ENCODE measurements at places on chromosomes 1 and 21. TPM values are rescaled to one million over a fixed set of nuclear protein-coding genes. Genes with fewer than 3 reads are reported as not detected.

The TMEM200B gene
- 0.10 TPM for total RNA-seq

The ADAMTS5 gene
- total RNA-seq = not detected

The DMBX1 gene
- total RNA-seq = 0.49 TPM

The RAB42 gene
- total RNA-seq = 3.5 TPM

The RNASEL gene
- total RNA-seq = 2.0 TPM

Measured in A549 treated with AZD2906 at 1 μM for 4 hours (cell line).